Fibroblast of skin of back (primary cell): ENCODE measurements at places on chromosomes 16 and 17.

GRCh38 chr17:5631958-5632590, 47.8 kb upstream of the NLRP1 start:
- peak; percentile 13 for DNase-seq

DNA sequence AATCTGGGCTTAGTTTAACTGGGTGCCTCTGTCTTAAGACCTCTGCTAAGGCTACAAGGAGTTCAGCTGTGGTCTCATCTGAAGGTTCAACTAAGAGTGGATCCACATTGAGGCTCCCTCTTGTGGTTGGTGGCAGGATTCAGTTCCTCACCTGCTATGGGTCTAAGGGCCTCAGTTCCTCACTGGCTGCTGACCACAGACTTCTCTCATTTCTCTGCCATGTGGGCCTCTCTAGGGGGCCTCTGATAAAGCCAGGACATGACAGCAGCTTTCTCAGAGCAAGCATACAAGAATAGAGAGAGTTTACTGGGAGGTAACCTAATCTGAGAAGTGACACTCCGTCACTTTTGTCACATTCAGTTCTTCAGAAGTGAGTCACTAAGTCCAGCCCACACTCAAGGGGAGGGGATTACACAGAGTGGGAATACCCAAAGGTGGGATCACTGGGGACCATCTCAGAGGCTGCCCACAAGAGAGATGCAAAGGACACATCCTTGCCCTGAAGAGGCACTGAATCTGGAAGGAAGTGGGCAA, 19.2 kb upstream of the ABAT start:
- peak; percentile 46 for DNase-seq

GRCh38 chr17:56030009-56030624, 123.2 kb upstream of the ANKFN1 start:
- DNase-seq: no peak

GRCh38 chr16:57667526-57668262, 412 bp upstream of the ADGRG3 start:
- no peak for DNase-seq

DNA sequence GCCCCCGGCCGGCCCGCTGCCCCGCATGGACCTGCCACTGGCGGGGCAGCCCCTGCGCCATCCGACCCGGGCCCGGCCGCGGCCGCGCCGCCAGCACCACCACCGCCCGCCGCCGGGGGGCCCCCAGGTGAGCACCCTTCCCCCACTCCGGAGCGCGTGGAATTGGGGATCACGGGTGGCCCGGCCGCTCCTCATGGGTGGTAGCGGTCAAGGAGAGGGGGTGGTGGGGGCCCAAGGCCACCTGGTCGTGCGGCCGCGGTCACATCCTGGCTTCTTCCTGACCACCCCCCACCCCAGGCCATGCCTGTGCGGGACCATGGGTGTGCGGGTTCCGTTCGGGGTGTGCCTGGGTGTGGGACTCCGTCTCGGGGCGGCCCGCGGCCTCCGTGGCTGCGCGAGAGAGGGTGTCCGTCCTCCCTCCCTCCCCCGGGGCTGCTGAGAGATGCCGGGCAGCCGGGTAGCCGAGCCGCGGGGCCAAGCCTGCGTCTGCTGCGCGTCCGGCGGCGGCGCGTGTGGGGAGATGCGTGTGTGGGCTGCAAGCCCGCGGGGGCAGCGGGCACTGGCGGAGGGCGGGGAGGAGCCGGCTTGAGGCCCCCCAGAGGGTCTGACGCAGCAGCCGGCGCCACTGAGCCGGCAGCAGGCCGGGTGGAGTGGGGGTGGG, 6.8 kb downstream of the ACD start:
- peak; percentile 20 for DNase-seq

GRCh38 chr17:56141046-56141839, 12.0 kb upstream of the ANKFN1 start:
- DNase-seq: peak; percentile 21

DNA sequence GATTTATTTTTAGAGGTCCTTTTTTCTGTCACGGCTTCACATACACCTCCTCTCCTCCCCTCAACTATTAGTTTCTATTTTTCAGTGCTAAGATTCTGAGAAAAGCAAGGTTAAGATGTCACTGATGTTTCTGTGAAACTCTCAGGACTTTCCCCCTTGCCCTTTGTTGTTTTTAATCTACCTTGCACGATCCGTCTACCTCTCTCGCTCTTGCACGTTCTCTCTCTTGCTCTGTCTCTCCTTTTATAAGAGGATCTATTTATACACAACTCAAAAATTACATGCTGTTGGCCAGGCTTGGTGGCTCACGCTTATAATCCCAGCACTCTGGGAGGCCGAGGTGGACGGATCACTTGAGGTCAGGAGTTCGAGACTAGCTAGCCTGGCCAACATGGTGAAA, 43.6 kb downstream of the RPA1 start:
- DNase-seq: no peak

DNA sequence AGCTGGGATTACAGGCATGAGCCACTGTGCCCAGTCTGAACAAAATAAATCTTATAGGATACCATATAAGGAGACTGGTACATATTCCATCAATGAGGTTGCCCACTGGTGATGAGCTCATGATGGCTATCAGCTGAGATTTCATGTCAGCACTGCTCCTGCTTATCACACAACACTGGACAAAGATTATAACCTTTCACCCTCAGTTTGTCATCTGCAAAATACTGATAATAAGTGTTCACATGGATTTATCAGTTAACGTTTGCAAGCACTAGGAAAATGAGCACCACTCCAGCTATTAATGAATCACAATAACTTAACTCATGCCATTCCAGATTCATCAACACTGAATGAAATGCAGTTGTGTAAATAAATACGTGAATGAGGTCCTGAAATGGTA, 83.7 kb downstream of the SSH2 start:
- no peak for DNase-seq

DNA sequence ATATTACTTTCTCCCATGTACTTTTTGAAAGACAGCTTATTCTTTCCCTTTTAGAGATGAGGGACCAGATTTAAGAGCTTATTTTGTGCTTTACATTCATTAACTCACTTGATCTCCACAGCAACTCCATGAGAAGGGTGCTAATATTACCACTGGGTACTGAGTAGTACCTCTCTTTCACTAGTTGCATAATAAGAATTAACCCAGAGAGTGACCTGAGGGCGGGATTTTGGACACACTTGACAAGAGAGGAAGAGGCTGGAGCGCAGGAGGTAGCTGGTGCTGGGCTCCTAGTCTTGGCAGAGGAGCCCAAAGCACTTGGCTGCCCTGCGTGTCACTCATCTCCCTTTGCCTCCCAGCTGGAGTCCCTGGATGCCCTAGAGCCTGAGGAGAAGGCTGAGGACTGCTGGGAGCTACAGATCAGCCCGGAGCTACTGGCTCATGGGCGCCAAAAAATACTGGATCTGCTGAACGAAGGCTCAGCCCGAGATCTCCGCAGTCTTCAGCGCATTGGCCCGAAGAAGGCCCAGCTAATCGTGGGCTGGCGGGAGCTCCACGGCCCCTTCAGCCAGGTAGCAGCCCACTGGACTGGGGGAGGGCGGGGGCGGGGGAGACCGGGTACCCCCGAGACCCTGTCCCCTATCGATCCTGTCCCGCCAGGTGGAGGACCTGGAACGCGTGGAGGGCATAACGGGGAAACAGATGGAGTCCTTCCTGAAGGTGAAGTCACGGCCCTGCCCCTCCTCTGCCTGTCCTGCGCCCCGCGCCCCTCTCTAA, 1.7 kb upstream of the MAZ start:
- no peak for DNase-seq

DNA sequence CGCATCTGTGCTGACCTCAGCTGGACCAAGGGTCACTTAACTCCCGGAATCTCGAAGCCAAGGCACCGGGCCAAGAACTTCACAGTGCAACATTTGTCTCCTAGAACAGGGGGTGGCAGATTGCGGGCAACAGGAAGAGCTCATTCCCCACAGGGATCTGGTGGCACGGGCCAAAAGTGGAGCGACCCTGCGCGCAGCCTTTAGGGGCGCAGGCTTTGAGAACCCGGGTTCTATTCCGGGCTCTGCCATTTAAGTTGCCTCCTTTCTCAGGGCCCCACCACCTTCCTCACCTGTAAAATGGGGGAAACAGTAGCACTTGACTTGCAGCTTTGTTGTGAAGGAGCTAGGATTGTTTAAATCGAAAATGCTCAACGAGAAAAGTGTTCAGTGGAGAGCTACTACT, 651 bp downstream of the SHMT1 start:
- no peak for DNase-seq

- DNase-seq: no peak
These were observed 216.0 kb downstream of the C16orf78 start for GRCh38 chr16:49589544-49590031.

DNA sequence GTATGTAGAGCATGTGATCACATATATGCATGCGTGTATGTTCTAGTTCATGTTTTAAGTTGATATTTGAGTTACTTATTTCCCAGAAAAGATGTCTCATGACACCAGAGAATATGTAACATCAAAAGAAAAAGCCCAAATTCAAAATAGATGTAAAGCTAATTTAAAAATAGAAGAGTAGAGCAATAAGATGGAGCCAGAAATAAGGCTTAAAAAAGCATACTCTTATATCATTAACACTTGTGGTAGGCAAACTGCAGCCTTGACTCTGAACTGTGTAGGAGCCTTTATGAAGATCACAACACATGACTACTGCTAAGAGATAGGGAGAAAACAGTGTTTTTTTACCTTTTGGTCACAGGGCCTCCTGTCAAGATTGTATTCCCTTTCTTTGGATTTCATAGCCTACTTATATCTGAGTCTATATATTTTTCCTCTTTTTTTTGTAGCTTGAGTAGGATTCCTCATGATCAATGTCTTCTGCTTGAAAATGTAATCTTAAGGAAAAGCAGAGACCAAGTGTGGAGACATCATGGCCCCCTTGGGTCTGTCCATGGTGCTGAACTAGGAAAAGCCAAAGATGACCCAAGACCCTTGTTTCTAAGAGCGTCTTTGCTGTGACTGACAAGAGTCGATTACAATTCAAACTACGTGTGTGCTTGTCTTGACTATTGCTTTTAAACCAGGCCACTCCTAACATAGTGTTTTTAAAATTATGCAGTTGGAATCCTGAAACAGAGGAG, 390.4 kb downstream of the SHISA9 start:
- no peak for DNase-seq

DNA sequence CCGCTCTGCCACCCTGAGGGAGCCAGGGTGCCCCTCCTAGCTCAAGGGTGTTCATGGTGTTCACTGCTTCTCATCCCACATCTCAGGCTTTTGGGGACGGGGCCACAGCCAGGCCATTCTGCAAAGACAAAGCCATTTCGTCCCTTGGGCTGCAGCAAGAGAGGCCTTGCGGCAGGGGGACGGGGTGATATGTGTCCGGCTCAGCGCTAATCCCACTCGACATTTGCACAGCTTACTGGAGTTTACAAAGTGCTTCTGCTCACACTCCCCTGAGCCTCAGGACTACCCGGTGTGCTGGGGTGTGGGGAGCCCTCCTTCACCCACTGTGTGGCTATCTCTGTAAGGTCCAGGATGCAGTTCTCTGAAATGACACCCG, 84.3 kb downstream of the RTN4RL1 start:
- no peak for DNase-seq

DNA sequence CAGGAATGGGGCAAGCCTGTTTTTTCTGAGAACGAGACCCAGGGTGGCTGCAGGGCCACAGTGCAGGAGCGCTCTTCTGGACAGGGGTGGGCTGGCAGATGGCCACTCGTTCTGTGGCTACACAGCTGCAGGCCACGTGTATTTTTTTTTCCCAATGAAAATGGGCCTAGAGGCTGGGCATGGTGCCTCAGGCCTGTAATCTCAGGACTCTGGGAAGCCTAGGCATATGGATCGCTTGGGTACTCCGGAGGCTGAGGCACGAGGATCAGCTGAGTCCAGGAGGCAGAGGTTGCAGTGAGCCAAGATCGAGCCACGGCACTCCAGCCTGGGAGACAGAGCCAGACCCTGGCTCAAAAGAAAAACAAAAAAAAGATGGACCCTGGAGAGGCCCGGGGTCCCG, 6.8 kb downstream of the UNKL start:
- DNase-seq: no peak

GRCh38 chr17:12478311-12478710, 187.4 kb upstream of the MYOCD start:
- no peak for DNase-seq

GRCh38 chr16:88338896-88339295, 43.9 kb upstream of the ZNF469 start:
- DNase-seq: no peak

DNA sequence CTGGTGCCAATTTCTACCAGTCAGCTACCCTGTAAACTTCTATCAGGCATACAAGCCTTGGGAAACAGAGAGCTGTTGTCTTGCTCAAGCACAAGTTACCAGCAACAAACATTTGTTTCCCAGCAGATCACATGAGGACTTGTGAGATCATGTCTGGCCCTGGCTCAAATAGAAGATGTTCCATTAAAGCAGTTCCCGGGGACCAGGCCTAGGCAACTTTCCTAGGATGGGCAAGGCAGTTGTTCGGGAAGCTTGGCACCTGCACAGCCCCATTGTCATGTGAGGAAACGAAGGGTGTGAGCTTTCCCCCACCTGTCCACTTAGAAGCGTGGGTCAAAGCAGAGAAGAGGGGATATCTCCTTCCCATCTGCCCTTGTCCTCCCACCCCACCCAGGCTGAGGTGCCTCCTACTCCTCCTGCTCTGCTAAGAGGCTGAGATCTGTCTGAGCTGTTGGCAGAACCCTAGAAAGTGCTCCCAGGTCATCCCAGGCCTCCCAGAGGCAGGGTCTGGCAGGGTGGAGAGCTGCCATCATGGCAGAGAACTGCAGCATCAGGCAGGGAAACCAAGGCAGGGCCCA, 11.2 kb upstream of the SLC47A2 start:
- no peak for DNase-seq

GRCh38 chr16:53198933-53199332, 144.1 kb downstream of the CHD9 start:
- DNase-seq: no peak

DNA sequence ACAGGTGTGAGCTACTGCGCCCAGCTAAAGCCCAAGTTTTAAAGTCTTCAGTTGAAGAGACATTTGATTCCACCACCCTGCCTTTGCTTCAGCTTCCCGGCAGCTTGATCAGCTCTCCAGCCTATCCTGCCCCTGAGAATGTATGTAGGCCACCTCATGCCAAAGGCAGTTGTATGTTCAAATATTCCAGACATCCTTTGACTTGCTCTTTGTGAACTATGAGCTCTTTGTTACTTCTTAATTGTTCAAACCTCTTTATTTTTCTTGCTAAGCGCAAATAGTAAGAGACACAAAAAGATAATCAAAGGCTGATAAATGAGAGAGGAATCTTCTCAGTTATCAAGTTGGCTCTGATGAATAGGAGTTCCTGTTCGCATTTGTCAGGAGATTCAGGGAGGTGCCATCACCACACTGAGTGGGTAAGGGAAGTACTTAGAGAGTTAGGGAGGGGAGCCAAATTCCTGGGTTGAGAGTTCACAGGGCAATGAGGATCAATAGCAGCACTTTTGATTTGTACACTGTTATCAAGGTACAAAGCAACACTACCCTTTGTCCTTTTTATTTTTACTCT, 32.0 kb upstream of the SUPT4H1 start:
- no peak for DNase-seq
